T-helper 17 cell (primary cell): ENCODE measurements at places on chromosomes 4 and X.

DNA sequence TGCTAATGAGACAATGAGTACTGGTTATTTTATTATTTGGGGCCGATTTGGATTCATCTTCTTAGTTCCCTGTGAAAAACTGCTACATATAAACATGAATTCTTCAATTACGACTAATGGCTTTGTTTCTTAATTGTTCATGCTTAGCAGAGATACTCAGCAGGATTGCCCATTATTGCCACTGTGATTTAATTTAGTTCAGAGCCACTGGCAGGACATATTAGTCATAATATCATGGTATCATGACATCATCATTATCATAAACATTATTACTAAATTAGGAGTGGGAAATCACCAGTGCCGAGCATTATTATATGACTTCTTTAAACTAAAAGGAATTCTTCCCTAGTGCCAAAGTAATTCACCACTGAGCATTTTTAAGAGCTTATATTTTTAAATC, 201.4 kb downstream of the SPOCK3 start:
- H3K36me3 ChIP-seq, result no peaks in the 10 kb centered on the region
- H3K27ac ChIP-seq, result no peak overlapping the region
- no peak for DNase-seq
- H3K4me3 ChIP-seq, result no peak overlapping the region
- no peaks in the 10 kb centered on the region for H3K27me3 ChIP-seq

- no peak overlapping the region for H3K4me3 ChIP-seq
- no peaks in the 10 kb centered on the region for H3K4me1 ChIP-seq
- H3K36me3 ChIP-seq, result no peaks in the 10 kb centered on the region
- DNase-seq, result no peak
Measured at GRCh38 chrX:84339507-84340364, 151.7 kb upstream of the RPS6KA6 start.

DNA sequence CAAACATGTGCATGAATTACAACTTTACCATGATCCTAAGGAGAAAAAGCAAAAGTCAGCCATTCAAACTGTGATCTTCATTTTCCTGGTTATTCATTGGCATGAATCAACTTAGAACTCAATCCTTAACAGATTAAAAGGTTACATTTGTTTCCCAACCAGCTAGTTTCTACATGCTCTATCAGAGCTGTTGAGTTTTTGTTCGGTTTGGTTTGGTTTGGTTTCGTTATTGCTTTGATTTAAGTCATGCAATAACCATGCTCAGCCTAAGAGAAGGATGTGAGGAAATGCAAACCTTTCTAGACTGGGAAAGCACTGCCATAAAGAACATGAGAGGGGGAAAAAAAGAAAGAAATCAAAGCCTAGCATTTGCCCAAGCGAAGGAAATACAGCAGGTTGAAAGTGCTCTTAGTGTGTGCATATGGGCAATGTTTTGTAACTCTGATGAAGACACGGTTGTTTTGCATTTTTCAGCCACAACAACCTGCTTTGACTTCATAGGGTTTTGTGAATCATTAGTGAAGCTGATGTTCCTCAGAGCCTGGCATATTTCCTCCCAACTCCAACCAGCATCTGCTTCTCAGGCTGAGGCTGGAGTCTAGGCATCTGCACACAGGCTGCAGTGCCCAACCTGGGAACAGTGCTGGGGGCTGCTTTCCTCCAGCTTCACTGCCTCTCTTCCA, 234.3 kb downstream of the ZNF674 start:
- DNase-seq, result no peak
- H3K27ac ChIP-seq, result peak overlapping the region; percentile 4
- H3K36me3 ChIP-seq, result no peaks in the 10 kb centered on the region

DNA sequence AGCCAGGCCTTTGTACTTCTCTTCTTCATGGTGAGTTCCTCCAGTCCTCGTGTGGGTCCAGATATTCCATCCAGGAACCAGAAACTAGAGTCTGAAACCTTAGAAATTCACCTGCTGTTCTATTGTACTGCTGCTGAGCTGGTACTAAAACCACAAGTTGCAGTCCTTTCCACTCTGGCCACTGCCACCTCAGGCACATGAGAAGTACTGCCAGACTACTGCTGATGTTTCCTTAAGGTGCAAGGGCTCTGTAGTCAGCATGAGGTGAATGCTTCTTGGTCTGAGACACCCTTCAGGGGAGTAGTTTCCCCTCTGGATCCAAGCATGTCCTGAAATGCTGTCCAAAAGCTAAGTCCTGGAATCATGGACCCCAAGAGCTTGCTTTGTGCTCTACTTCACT, 399.6 kb upstream of the CT83 start:
- H3K36me3 ChIP-seq, result no peaks in the 10 kb centered on the region
- no peak overlapping the region for H3K4me3 ChIP-seq
- H3K27ac ChIP-seq, result no peak overlapping the region
- H3K4me1 ChIP-seq, result no peaks in the 10 kb centered on the region
- no peak for DNase-seq

- peak overlapping the region; percentile 69 for H3K27ac ChIP-seq
- H3K4me1 ChIP-seq, result peaks cover 6% of the 10 kb centered on the region
- H3K4me3 ChIP-seq, result no peak overlapping the region
Measured at GRCh38 chrX:37993837-37994619, 12.3 kb upstream of the SYTL5 start.

GRCh38 chr4:109887071-109887470, 25.6 kb upstream of the EGF start:
- no peak overlapping the region for H3K27ac ChIP-seq
- no peaks in the 10 kb centered on the region for H3K4me1 ChIP-seq
- peaks cover 2% of the 10 kb centered on the region for H3K27me3 ChIP-seq
- no peaks in the 10 kb centered on the region for H3K36me3 ChIP-seq
- DNase-seq, result no peak

DNA sequence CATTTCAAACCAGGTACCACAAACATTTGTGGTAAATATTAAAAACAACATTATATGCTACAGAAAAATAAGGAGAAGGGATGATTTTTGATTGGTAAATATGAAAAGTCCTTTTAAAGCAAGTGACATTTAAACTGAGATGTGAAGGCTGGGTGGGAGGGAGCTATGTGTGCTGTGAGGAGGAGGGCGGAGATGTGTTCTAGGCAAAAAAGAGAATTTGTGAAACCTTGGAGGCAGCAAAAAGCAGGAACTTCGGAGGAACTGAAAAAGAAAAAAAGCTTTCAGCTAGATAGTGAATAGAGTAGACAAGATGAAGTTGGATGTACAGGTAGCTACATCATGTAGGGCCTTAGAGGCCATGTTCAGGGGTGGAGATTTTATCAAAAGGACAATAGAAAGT, 10.1 kb upstream of the ARAP2 start:
- no peak for DNase-seq
- peak overlapping the region; percentile 89 for H3K27ac ChIP-seq
- no peaks in the 10 kb centered on the region for H3K27me3 ChIP-seq
- H3K4me3 ChIP-seq, result peak overlapping the region; percentile 31
- no peaks in the 10 kb centered on the region for H3K36me3 ChIP-seq
- peaks cover 25% of the 10 kb centered on the region for H3K4me1 ChIP-seq

DNA sequence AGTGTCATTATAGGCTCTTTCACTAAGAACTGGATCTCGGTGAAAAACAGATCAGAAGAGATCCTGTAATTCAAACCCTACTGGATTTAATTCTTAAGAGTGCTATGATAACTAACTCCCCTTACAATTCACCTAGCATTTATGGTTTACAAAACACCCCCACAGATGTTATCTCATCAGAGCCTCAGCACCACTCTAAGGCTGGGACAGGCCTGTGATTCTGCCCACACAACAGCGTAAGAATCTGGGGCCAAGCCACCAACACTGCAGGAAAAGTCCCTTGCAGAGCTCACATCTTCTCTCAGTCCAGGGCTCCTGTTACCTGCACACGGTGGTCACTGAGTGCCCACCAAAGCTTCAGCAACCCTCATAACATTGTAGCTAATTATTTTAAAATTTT, 8.9 kb downstream of the MFAP3L start:
- no peak overlapping the region for H3K27ac ChIP-seq
- no peak for DNase-seq
- H3K36me3 ChIP-seq, result peaks cover 3% of the 10 kb centered on the region
- peaks cover 8% of the 10 kb centered on the region for H3K4me1 ChIP-seq
- no peak overlapping the region for H3K4me3 ChIP-seq

GRCh38 chr4:86554646-86555045, 39.5 kb upstream of the PTPN13 start:
- H3K4me1 ChIP-seq, result peaks cover 22% of the 10 kb centered on the region
- peak overlapping the region; percentile 50 for H3K4me3 ChIP-seq
- no peaks in the 10 kb centered on the region for H3K27me3 ChIP-seq
- peaks cover 4% of the 10 kb centered on the region for H3K36me3 ChIP-seq
- H3K27ac ChIP-seq, result peak overlapping the region; percentile 8
- DNase-seq, result no peak

DNA sequence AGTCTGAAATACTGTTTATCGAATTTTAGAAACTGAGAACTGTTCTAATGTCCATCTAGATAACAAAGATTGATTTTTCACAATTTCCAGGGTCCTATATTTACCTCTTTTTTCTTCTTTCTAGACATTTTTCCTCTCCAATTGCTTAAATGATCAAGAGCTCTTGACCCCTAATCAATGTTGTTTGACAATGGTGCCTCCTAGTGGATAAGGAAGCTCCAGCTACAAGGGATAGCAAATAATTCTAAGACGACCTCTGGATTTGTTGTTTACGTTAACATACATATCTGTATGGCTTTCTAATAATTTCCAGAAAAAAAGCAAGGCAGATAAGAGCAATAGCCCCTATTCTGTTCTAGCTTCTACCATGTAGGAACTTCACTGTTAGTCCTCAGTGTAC, 35.8 kb downstream of the GPR82 start:
- no peaks in the 10 kb centered on the region for H3K27me3 ChIP-seq
- peak overlapping the region; percentile 32 for H3K27ac ChIP-seq
- peaks cover 16% of the 10 kb centered on the region for H3K4me1 ChIP-seq
- H3K4me3 ChIP-seq, result no peak overlapping the region
- peaks cover 5% of the 10 kb centered on the region for H3K36me3 ChIP-seq

GRCh38 chrX:70436343-70436742, 8.3 kb upstream of the DLG3 start:
- H3K4me1 ChIP-seq, result peaks cover 10% of the 10 kb centered on the region
- DNase-seq, result no peak
- peaks cover 5% of the 10 kb centered on the region for H3K27me3 ChIP-seq
- H3K36me3 ChIP-seq, result no peaks in the 10 kb centered on the region
- no peak overlapping the region for H3K27ac ChIP-seq
- no peak overlapping the region for H3K4me3 ChIP-seq

- H3K4me1 ChIP-seq, result no peaks in the 10 kb centered on the region
- H3K27ac ChIP-seq, result no peak overlapping the region
- H3K4me3 ChIP-seq, result no peak overlapping the region
- no peak for DNase-seq
- no peaks in the 10 kb centered on the region for H3K36me3 ChIP-seq
- no peaks in the 10 kb centered on the region for H3K27me3 ChIP-seq
Measured at GRCh38 chrX:2159861-2160260, 340.9 kb downstream of the DHRSX start.

GRCh38 chr4:157591245-157591644, 370.7 kb downstream of the GRIA2 start:
- no peak overlapping the region for H3K4me3 ChIP-seq
- no peak for DNase-seq
- H3K27ac ChIP-seq, result no peak overlapping the region

DNA sequence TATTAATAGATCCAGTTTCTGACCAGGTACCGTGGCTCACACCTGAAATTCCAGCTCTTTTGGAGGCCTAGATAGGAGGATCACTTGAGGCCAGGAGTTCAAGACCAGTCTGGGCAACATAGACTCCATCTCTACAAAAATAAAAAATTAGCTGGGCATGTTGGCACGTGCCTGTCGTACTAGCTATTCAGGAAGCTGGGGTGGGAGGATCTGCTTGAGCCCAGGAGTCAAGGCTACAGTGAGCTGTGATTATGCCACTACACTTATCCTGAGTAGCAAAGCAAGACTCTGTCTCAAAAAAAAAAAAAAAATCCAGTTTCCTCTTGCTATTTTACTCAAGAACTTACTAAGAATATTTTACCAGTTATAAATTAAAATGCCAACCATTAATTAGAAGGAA, 91.7 kb downstream of the SLC10A6 start:
- no peaks in the 10 kb centered on the region for H3K27me3 ChIP-seq
- no peak overlapping the region for H3K27ac ChIP-seq
- H3K36me3 ChIP-seq, result peaks cover 5% of the 10 kb centered on the region
- no peak overlapping the region for H3K4me3 ChIP-seq
- H3K4me1 ChIP-seq, result peaks cover 7% of the 10 kb centered on the region

DNA sequence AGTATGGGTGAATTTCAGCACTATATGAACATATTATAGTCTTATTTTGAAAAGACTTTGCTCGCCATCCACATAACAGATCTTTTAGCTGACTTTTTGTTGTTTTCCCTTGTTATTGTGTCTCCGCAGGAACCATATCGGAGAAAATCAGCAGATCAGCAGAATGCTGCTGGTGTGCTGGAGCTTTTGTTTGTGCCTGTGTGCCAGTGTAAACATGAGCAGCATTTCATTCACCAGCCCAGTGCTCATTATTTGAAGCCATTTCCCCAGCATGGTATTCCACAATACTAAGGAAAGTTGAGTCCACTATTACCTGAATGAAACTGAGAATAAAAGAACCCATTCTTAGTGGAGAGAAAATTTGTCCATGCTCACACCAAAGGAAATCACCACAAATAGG, 261.8 kb upstream of the ARX start:
- H3K4me3 ChIP-seq, result no peak overlapping the region
- H3K36me3 ChIP-seq, result no peaks in the 10 kb centered on the region
- no peaks in the 10 kb centered on the region for H3K4me1 ChIP-seq

- H3K4me3 ChIP-seq, result no peak overlapping the region
- H3K4me1 ChIP-seq, result no peaks in the 10 kb centered on the region
- no peaks in the 10 kb centered on the region for H3K36me3 ChIP-seq
- peaks cover 5% of the 10 kb centered on the region for H3K27me3 ChIP-seq
Measured at GRCh38 chrX:119036107-119037029, 36.4 kb upstream of the CT47C1 start.

DNA sequence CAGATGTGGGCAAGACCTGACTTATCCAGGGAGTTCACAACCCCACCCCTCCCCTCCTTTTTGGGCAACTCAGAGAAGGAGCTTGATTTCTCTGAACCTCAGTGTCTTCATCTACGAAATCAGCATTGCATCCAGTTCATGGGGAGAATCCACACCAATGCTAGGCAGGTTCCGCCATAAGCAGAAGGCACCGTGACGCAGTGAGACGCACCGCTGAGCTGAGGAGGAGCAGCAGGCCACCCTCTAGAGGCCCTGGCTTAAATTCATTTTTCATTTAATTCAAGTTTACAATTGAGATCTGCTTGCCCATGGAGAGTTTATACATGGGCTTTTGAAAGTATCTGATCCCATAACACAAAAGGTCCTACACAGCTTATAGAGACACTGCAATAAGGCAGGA, 55.7 kb downstream of the CPZ start:
- peaks cover 13% of the 10 kb centered on the region for H3K27me3 ChIP-seq
- DNase-seq, result no peak
- peaks cover 2% of the 10 kb centered on the region for H3K36me3 ChIP-seq
- no peaks in the 10 kb centered on the region for H3K4me1 ChIP-seq
- H3K27ac ChIP-seq, result no peak overlapping the region

GRCh38 chr4:147516133-147516532, 35.2 kb downstream of the EDNRA start:
- no peak overlapping the region for H3K27ac ChIP-seq
- no peak for DNase-seq
- H3K4me1 ChIP-seq, result peaks cover 2% of the 10 kb centered on the region
- peaks cover 48% of the 10 kb centered on the region for H3K27me3 ChIP-seq

GRCh38 chr4:90960433-90960832, 833.2 kb downstream of the CCSER1 start:
- H3K27ac ChIP-seq, result no peak overlapping the region
- no peak overlapping the region for H3K4me3 ChIP-seq
- no peak for DNase-seq
- H3K27me3 ChIP-seq, result no peaks in the 10 kb centered on the region
- no peaks in the 10 kb centered on the region for H3K36me3 ChIP-seq
